ENCODE measurements at places on chromosomes 1 and 21.

GRCh38 chr1:155643230-155643629, 33.2 kb downstream of the MSTO1 start:
- no peak for DNase-seq

GRCh38 chr1:76379506-76379905, 305.0 kb downstream of the ST6GALNAC3 start:
- DNase-seq = no peak

- DNase-seq = no peak
These were observed 85.6 kb downstream of the VAV3 start for GRCh38 chr1:107879346-107879745.

- no peak for DNase-seq
These were observed 27.7 kb downstream of the GIPC2 start for GRCh38 chr1:78073441-78073840.

DNA sequence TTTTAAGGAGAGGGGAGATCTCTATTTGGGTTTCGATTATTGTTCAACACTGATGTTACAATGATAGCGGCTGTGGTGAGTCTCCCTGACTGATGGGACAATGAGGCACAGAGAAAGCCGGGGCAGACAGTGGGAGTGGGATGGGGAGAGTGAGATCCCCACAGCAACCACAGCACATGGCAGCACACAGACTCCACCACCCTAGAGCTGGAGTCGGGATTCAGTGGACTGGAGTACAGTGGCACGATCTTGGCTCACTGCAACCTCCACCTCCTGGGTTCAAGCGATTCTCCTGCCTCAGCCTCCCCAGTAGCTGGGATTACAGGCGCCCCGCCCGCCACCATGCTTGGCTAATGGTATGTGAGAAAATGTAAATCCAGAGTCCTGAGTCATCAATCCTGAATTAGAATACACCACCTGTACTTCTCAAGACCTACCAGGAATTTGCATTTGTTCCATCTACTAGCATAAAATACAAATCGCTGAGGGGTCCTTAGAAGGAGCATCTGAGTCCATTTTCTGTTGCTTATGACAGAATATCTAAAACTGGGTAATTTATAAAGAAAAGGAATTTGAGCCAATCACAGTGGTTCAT, 125.8 kb downstream of the TOMM20 start:
- DNase-seq = no peak

- no peak for DNase-seq
These were observed 18.3 kb upstream of the LRP8 start for GRCh38 chr1:53345996-53346813.

Data from NCI-H1417 treated with DMSO at 0.1 percent for 48 hours (cell line).